Stimulated activated CD4-positive, alpha-beta T cell treated with anti-CD3 and anti-CD28 coated beads, Interleukin-1b, Interleukin-23, amount 100 ng/mL, for 1 hour (primary cell): ENCODE measurements at places on chromosomes 11 and 22.

GRCh38 chr11:123349382-123349781, 80.7 kb upstream of the GRAMD1B start:
- no peak for DNase-seq

- DNase-seq: no peak
Measured at GRCh38 chr22:19755722-19756287, 4.8 kb upstream of the TBX1 start.

DNA sequence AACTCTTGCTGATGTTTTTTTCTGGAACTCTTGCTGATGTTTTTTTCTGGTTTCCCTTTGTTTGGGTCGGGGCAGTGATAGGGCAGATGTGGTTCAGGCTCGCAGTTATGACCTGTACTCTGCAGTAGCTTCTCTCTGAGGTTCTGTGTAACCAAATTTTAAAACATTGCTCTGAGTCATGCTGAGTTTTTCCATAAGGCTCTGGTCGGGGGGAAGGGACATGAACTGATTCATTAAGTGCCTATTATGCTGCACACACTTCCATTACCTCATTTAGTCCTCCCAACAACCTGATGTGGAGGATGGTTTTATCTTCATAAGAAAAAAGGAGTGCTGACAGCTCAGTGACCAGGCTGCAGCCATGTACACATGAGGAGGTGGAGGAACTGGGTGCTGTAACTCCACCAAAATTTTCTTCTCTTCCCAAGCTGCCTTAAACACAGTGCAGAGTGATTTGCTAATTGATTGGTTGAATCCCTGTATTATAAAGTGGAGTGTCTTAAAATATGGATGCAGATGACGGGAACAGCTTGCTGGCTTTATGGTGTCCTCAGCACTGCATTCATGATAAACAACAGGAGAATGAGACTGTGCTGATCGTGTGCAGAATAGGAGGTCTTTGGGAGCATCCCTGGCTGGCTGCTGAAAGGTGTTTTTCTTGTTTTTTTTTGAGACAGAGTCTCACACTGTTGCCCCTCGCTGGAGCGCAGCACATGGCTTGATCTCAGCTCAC, 19.1 kb downstream of the TNRC6B start:
- DNase-seq: no peak

DNA sequence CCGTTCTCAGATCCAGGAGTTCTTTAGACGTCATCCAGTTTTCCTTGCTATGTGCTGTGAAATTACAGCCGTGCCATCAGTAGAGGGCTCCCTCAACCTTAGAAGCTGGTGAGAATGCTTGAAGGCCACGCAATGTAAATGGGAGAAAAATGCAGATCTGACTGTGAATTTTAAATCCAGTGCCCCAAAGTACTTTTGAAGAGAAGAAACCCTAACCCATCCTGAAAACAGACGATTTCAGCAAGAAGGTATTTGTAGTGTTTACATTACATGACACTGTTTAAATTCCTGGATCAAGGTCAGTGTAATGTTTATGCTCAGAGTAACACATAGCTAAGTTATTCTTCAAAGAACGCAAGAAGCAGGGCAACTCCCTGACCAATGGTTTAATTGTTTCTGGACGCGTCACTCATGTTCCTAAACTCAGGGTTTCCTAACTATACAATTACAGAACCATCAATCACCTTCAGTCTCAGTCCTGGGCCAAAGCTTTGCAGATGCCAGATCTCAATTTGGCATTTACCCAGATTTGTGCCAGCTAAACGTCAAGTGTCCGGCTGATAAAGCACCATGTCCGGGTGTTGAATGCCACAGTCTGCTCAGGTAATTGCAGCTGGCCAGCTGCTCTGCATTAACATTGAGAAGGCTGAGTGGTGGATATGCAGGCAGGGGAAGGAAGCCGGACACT, 38.2 kb downstream of the ADAMTS8 start:
- no peak for DNase-seq

DNA sequence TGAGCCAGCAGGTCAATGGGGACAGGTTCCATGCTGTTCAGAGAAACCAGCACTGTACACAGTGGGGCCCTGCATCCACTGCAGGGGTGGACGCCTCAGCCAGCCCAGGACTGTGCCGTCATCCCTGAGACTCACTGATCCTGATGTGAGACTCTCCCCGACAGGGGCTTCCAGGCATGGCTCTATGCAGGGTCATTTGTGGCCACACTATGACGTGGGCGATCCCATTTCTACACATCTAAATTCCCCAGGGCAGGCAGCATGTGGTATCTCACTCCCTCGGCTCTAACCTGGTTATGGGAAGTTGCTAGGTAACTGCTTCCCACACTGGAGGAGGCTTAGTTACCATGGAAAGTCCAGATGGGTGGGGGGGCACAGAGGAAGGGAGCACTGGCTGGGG, 14.2 kb upstream of the FAM83F start:
- DNase-seq: no peak

- DNase-seq: no peak
Measured at GRCh38 chr11:86993031-86993430, 37.8 kb upstream of the FZD4 start.

- no peak for DNase-seq
Measured at GRCh38 chr22:29885610-29886009, 2.6 kb downstream of the MTMR3 start.

- no peak for DNase-seq
Measured at GRCh38 chr11:46057489-46057888, 63.8 kb downstream of the PHF21A start.

DNA sequence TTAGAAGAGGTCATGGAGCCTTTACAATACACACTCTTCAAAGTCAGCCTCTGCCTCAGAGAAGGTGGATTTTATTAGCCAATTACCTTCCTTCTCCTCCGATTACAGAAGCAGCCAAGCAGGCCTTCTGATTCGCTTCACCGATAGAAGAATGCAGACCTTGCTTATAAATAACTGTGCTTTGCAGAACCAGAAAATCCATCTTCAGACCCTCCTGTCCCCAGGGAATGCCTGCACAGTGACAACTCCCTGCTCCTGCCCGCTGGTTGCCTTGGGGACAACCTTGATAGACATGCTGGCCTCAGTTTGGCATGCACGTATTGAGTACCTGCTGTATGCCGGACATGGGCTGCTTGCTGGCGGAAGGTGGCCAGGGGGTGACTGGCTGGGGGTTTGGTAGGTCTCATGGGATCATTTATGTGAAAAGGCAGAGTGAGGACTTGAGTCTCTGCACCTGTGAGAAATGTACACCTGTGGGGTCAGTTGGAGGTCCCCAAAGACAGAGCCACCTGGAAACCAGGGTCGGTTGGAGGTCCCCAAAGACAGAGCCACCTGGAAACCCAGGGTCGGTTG, 1238.7 kb downstream of the BRD1 start:
- DNase-seq: no peak

GRCh38 chr11:65503368-65503948, 4.6 kb downstream of the MALAT1 start:
- no peak for DNase-seq

DNA sequence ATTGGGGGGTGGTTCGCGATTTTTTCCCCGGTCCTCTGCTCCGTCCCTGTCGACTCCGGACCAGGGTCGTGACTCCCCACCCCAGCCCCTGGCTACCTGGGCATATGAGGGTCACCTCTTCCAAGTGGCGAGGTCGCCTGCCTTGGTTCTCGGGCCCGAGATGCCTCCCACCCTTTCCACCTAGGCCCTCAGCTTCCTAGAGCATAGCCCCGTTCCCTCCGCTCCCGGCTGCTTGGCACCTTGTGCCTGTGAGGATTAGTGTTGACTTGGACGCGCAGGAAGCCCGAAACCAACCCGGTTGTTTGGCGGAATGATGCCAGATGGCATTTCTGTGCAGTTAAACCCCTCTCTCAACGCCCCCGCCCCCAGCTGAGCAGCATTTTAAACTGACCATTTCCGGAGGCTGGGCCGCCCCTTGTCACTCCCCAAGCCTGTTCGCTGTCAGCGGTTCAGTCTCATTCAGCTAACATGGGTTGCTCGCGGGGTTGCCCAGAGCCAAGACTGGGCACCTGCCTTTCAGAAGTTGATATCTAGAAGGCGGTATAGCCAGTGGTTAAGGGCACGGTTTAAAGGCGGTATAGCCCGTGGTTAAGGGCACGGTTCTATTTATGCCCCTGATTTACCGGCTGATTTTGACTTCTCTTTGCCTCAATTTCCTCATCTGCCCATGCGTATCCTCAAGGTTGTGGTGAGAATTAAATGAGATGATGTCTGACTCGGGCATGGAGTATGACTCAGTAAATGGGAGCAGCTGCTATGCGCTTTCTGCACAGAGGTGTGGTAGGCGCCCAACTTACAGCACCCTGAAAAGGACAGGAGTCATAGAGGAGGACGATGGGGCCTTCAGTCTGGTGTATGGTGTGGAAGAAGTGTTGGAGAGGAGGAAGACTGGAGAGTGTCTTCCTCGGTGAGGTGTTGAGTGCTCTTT, 639 bp downstream of the INCENP start:
- DNase-seq: no peak

- no peak for DNase-seq
Measured at GRCh38 chr11:96228473-96228891, 114.5 kb downstream of the MAML2 start.

DNA sequence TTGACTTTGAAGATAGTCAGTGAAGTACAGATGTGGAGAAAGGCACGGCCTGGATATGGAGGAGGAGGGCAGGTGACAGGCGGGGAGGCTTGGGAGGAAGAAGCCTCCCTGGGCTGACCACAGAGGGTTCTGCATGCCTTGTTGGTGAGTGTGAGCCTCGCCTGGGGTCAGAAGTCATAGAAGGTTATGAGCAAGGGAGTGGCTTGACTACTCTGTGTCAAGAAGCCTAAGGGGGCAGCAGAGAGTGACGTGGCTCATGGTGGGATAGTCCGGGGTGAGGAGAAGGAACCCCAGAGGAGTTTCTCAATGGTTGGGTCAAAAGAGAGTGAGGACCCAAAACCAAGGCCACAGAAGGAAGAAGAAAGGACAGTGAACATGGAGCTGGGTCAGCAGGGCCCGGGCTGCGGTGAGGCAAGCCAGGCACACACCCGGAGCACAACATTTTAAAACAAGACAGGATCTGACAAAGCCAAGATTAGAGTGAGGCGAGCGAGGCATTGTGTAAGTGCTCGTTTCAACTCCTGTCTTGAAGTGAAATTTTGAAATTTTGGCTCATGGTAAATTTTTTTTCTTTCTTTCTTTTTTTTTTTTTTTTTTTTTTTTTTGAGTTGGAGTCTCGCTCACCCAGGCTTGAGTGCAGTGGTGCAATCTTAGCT, 31.9 kb downstream of the PDGFB start:
- DNase-seq: no peak

GRCh38 chr22:27086080-27087044, 429.0 kb downstream of the MIAT start:
- DNase-seq: no peak

DNA sequence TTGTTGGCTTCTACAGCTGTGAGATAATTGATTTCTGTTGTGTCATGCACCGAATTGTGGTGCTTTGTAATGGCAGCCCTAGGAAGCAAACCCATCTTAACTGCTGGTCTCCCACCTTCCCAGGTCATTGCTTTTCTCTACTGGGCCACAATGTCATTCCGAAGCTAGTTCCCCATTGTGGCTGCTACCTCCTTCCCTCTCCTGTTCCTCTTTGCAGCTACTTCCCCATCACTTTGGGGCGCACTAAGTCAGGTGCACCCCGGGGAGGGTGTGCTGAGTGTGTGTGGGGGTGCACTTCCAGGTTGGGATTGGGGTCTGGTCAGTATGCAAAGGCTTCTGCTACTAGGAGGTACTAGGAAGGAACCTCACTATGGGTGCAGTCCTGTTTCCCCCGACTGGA, 109.3 kb downstream of the ST3GAL4 start:
- DNase-seq: no peak

DNA sequence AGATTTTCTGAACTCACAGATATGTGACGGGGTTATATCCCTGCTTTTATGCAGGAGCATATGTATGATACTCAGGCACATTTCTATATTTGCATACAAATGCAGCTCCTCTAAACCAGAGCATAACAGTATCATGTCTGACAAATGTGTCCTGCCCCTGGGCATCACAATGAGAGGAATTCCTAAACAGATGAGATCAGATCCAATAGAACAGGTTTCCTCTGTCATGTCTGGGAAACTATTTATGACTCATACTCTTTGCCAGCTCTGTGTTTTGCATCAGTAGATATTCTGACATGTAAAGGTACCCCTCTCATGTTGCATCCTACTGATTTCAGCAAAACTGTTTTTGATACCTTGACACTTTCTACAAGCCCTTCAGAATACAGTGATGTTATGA, 29.4 kb downstream of the SYT9 start:
- DNase-seq: no peak

- no peak for DNase-seq
Measured at GRCh38 chr11:95816037-95816436, 25.7 kb downstream of the CEP57 start.

- no peak for DNase-seq
Measured at GRCh38 chr11:33802194-33802950, 28.1 kb upstream of the FBXO3 start.
